ENCODE measurements at places on chromosomes 5 and 9.

- no peak for DNase-seq
Observed at GRCh38 chr5:158431369-158432029, 572.6 kb upstream of the CLINT1 start.

- no peak for DNase-seq
Observed at GRCh38 chr5:118902656-118903438, 85.5 kb downstream of the DTWD2 start.

GRCh38 chr5:72307573-72307967 lies 12.5 kb downstream of the MRPS27 start:
- no peak for DNase-seq

GRCh38 chr5:59897075-59897474 lies 3.5 kb upstream of the PDE4D start:
- no peak for DNase-seq

- no peak for DNase-seq
Observed at GRCh38 chr5:176875783-176876505, 23.2 kb downstream of the HK3 start.

DNA sequence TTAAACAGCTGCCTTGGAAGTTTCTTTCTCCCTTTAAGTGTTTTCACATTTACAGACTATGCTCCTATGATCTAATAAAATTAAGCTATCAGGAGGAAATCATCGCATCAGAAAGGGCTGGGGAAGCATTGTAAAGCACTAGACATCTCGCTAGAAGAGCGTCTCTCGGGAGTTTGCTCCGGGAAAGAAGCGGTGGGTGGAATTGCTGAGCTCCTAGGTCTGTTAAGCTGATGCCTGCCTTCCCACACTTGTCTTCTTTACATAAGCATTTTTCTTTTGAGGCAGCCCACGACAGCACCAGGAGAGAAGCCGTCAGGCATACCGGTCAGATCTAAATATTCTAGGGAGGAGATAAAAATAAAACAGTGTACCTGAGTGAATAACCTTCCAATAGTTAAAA lies 541.7 kb upstream of the TUSC1 start:
- no peak for DNase-seq

DNA sequence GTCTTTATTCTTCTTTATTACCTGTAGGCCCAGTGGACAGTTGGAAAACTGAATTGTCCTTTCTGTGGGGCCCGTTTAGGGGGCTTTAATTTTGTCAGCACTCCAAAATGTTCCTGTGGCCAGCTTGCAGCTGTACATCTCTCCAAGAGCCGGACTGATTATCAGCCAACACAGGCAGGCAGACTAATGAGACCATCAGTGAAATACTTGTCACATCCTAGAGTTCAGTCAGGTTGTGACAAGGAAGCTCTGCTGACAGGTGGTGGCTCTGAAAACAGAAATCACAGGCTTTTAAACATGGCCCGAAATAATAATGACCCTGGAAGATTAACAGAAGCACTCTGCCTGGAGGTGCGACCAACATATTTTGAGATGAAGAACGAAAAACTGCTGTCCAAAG lies 47.9 kb downstream of the RNF180 start:
- DNase-seq: no peak

DNA sequence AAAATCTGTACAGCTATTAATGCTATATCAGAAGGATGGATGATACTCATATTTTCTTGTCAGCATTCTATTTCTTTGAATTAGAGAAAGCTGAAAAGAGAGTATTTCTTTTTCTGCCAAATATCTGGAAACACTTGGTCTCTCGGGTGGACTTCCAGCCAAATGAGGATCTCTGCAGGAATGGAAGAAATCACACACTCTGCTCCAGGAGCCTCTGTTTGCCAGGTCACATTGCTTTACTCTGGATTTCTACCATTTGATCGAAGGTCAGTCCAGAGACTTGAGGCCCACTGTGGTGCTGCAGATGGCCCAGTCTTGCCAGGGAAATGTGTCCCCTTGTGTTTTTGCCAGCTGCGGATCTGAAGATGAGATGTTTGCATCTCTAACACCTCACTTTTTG lies 154.1 kb downstream of the PCSK1 start:
- no peak for DNase-seq

- DNase-seq: no peak
Observed at GRCh38 chr5:77957516-77957915, 181.4 kb upstream of the TBCA start.

DNA sequence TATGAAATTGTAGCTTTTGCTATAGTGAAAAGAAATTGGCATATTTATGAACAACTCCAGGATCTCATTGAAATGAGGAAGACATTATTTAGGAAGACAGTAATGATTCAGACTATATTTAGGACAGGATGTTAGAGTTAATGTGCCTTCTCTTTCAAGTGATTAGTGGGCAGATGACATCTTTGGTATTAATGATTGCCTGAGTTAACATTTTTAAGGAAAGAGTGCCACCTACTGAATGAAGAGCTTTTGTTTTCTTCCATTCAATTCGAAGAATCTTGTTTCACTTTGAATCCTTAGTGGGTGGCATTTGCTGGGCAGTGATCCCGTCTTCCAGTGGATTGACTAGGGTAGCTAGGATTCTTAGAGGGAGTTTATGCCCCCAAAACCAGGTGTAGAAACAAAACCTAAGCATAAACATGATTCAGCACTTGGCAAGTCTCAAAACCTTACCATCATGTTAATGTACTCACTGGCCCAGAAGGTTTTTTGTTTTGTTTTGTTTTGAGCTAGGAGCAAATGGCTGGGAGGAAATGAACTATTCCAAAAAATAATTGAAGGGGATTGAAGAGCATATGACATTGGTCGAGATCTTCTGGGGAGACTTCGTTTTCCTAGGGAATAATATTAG lies 23.2 kb downstream of the MAP3K1 start:
- no peak for DNase-seq

DNA sequence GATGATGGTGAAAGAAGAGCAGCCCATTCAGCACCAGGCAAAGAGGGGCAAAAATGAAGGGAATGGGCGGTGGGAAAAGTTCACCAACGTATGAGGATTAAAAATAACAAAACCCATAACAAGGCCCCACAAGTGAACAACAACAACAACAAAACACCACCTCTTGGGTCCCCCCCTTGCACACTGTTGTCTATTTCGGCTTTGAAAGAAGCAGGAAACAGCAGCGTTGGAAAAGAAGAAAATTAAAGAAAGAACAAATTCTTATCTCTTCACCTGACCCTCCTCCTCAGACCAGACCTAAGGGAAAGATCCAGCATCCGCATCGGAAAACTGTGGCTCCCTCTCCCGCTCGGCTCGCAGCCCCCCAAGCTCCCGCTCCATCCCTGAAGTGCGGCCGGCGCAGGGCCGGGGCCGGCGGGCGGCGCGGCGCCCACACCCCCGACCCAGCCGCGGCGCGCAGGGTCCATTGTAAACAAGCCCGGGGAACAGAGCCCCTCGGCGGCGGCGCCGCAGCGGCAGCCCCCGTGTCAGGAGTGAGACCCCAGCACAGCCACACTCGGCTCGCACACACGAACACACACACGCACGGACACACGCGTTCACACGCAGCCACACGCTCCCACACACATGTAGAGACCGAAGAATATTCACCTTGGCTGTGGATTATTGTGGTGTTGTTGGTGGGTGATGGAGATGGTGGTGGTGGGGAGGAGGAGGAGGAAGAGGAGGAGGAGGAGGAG lies 535 bp downstream of the RFX3 start:
- no peak for DNase-seq

- DNase-seq: no peak
Observed at GRCh38 chr9:128765499-128765898, 6.2 kb downstream of the ZER1 start.

- DNase-seq: no peak
Observed at GRCh38 chr9:134607971-134608370, 33.6 kb upstream of the COL5A1 start.
